ENCODE measurements at places on chromosomes 4 and X.

DNA sequence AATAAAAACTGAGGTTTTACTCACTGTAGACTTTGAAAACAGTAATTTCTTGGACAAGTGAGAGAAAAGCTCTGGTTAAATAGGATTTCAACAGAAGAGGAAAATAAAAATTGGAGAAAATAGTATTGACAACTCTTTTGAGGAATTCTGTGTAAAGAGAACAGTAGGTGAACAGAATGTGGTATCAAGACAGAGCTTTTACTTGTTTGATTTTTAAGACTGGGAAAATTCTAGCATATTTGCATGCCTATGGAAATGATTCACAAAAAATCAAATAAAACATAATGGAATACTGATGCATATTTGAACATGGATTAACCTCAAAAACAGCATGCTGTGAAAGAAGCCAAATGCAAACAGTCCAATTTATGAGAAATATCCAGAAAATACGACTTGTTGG lies 504.6 kb downstream of the KCTD8 start:
- DNase-seq: no peak

DNA sequence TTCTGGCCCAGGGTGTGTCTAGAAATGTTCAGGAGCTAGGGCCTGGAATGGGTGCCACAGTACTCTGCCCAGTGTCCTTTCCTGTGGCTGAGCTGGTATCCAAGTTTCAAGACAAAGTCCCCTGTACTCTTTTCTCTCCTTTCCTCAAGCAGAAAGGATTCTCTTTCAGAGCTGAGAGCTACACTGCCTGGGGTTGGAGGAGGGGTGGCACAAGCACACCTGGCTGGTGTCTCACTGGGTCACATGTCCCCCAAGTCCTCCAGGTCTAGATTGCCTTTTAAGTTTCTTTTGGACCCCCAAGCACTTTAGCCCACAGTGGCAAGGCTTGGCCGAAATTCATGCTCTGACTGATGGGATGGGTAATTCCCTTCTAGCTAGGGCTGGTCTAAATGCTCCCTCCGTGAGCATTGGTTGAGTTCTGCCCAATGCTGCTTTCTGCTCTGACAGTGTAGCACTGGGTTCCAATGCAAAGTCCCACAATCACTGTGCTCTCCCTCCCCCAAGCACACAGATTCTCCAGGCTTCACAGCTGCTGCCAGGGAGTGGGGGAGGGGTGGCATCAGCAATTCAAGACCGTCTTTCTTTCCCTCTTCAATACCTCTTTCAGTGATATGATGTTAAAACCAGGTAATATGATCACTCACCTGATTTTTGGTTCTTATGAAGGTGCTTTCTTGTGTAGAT lies 47.8 kb downstream of the BEX3 start:
- DNase-seq: no peak

GRCh38 chr4:114494246-114494803 lies 104.3 kb upstream of the UGT8 start:
- DNase-seq: no peak

- DNase-seq: no peak
Measured at GRCh38 chrX:46597771-46598170, 24.2 kb downstream of the CHST7 start.

DNA sequence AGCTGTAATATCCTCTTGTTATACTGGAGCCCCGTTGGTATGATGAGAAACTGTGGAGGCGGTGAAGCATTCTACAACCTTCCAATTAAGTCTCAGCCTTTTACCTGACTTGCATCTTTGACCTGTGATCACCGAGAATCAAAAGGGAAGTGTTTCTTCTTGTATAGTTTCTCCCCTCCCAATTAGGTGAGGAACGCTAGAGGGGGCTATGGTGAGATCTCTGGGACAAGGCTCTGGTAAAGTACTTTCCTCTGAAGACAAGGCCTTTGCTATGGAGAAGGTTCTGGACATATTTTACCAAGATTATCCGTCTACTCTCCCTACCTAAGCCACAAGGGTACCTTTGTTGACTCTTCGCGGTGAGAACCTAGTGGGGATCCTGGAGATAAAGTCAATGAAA lies 111.3 kb downstream of the CBLL2 start:
- no peak for DNase-seq

DNA sequence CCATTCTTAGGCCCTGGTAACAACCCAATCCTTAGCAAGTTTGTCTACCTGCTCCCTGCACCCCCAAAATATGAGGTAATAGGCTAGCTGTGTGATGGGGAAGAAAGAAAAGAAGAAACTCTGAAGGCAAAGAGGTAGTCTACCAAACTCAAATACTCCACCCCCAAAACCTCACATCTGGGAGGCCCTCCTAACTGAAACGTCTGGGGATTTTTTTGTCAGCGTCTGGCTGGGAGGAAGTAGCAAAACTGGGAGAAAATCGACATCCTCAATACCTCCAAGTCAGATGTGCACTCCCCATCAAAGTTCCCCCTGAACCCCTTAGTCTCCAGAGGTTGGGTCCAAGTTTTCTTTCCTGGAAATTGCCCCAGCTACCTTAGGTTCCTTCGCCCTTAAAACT lies 1.0 kb downstream of the LAMP2 start:
- no peak for DNase-seq

DNA sequence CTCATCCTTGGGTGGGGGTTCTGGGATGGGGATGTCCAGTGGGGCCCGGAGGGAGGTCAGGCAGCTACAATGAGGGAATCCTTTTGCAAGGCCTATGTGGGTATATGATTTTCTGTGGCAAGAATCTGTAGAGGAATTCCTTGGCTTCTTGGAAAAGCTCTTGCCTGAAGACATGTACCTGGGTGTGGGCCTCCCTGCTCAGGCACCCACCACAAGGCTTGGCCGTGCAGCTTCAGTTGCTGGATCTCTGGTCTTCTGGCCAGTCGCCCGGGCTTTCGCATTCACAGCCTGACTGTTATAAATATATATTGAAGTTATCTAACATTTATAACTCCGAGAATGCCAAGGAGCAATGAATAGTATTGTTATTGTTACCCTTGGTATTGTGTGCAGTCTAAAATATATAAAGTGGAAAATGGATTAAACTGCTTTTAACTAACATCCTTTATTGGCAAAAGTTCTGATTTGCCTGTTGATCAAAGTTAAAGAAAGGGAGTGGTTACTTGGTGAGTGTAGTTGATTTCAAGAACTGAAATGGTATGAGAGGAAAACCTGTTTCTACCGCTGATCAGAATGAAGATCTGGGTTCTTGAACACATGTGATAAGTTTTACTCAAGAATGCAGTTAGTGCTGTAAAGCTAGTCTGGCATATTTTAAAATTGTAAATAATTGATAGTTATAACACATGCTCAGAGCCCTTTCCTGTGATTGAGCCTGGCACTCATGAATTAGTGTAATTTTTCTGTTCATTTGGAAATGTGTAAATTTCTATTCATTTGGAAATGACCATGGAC lies 36.0 kb downstream of the PTTG2 start:
- no peak for DNase-seq

DNA sequence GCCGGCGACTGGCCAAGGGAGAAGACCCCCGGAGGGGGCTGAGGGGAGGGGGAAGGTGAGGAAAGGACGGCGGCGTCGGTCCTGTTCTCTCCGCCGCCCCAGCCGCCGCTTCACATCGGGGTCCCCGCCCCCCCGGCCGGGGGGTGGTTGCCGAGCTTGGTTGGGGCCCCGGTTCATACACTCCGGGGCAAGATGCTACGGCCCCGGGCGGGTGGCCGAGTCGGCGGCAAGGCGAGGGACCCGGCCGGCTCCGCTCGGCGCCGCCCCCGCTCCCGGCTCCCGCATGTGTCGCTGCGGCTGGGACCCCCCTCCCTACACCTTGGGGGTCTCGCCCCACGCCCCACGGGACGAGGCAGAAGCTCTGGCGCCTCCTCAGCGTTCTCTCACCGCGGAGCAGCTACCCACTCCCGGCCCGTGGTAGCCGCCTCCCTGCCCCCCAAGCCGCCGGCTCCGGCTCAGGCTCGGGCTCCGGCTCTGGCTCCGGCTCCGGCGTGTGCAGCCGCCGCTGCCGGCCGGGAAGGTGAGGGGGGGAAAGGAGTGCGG lies 461 bp downstream of the FBXW7 start:
- no peak for DNase-seq

- no peak for DNase-seq
Measured at GRCh38 chrX:70336767-70337166, 46.9 kb downstream of the KIF4A start.

- DNase-seq: no peak
Measured at GRCh38 chr4:153731239-153731638, 28.6 kb downstream of the RNF175 start.

Data from vagina (tissue), 2 donors.